ENCODE measurements at places on chromosomes 13 and 19. TPM values are rescaled to one million over a fixed set of nuclear protein-coding genes. Genes with fewer than 3 reads are reported as not detected.

DNA sequence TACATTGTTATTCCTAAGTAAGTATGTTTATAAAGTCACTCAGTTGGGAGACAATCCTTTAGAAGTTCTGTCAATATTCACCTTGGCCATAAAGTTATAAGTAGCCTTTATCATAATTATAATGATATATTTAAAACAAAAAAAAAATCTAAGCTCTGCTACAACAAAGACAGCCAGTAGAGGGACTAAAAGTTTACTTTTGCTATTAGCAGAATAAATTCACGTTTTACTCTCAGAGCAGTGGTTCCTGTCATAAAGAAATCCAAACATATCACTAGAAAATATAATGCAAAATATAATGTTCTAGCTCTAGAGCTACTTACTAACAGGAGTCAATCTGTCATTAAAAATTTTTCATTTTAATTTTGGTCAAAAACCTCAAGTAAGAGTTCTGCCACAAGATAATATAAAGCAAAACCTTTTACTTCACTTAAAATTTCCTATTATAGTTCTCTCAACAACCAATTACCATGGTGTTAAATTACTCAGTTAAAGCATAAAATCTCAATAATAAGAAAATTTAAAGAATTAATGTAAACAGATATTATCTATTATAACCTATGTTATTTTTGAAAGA lies 17.7 kb downstream of the INTS6 start:
- DNase-seq: no peak

- DNase-seq: no peak
These were observed 16.6 kb upstream of the GATAD2A start for GRCh38 chr19:19388568-19389555.

DNA sequence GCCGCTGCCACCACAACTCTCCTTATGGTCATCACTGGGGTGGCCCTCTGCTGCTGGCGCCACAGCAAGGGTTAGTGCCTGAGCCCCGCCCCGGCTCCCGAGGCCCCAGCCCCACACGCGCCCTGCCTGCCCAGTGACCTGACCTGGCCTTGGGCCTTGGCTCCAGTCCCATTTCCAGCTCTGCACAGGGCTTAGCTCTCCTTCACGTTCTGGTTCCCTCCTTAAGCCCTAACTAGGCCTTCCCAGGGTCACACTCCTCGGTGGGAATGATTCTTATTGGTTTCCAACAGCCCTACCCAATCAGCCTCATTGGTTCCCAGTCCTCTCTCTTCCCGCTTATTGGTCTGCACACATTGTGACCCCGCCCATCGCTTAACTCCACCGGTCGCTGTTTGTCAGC lies 5.8 kb downstream of the KIRREL2 start:
- no peak for DNase-seq

DNA sequence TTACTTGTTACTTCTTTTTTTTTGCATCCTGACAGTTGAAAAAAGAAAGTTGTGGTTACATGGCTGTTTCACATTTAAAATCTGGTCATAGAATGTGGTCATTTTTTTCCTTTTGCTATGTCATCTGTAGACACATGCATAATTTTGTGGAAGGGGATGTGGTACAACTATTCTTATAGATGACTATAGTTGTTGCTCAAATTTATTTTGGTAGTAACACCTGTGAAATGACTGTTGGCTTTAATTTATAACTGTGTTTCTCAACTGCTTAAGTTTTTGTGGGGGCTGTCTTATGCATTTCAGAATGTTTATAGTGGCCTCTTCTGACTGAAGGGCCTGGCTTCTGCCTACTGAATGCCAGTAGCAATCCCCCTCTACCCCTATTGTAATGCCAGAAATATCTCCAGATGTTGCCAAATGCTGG lies 130.5 kb downstream of the PAN3 start:
- DNase-seq: no peak

Gene TARM1
- polyA plus RNA-seq: 0.33 TPM
